ENCODE measurements at places on chromosomes 4 and X.

DNA sequence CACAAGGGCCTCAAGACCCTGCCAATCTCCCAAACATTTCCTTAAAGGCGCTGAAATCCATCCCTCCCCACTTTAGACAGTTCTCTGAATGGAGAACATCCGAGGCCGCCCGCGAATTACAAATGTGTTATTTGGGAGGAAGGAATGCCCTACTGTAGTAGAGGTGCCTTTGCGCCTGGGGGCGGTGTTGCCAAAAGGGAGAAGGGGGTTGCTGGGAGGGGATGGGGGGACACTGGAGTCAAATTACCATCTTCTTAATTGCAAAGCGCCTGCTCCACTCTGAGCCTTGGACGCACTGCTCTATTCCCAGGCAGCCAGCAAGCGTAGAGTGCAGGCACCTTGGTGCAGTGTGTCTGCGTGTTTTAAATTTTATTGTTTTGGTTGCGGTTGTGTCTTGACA lies 2.7 kb downstream of the TMEM255A start:
- DNase-seq, result no peak

GRCh38 chrX:23201706-23202105 lies 132.9 kb upstream of the PTCHD1 start:
- DNase-seq, result no peak

GRCh38 chrX:43140582-43140981 lies 362.6 kb upstream of the PPP1R2C start:
- DNase-seq, result no peak

DNA sequence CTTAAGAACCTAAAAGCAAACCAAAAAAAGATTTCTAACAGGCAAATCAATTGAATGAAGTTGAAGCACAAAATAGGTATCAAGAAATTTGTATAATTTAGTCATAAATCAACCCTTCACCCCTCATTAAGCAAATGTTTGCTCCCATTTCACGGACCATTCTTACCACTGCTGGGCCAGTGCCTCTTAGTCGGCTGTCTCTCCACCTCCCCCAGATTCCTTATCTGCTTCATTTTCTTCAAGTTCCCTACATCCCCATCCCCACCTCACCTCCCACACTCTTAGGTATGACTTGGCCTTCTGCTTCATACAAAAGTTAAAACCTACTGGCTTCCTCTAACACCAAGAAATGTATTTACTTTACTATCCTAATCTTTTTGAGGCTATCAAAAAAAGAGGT lies 11.8 kb downstream of the AASDH start:
- no peak for DNase-seq

- DNase-seq, result no peak
These were observed 4.2 kb upstream of the TMSB4X start for GRCh38 chrX:12970691-12971202.

- DNase-seq, result no peak
These were observed 804.5 kb downstream of the C4orf33 start for GRCh38 chr4:129900430-129900953.

All from thymus (tissue), 14 donors.